ENCODE measurements at places on chromosomes 3 and 15.

DNA sequence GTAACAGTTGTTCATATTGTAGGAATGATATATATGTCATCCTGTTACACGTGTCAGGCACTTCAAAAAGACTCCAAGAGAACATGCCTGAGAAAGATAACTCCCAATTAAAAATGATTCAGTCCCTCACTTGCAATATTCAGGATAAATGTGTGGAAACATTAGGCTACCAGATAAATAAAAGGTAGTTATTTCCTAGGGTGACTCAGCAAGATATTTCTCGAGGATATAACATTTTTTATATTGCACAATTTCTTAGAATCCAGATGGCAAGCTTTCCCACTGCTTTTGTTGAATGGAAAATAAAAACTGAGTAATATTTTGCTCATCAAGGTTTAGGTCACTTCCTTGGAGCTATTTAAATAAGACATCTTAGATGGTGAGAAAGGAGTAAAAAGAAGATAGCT is 181.4 kb downstream of the GAP43 start:
- no peak for DNase-seq

DNA sequence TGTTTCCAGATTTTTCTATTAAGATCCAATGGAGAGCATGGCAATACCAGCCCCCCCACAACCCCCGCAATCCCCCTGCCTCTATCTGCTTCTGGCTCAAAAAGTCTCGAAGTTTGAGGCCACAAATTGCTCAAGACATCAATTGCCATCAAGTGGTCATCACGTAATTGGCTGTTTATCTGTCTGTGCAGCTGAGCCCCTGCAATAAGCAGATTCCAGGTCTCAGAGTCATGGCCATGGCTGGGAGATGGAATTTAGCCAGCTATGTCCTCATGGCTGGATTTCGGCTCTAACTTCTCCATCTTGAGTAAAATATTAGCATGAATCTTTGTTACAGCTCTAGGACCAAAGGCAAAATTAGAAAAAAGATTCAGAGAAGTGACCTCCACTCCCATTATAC is 22.7 kb downstream of the SSUH2 start:
- DNase-seq, result no peak

- DNase-seq, result no peak
Measured at GRCh38 chr3:97895216-97895615, 73.4 kb downstream of the CRYBG3 start.

DNA sequence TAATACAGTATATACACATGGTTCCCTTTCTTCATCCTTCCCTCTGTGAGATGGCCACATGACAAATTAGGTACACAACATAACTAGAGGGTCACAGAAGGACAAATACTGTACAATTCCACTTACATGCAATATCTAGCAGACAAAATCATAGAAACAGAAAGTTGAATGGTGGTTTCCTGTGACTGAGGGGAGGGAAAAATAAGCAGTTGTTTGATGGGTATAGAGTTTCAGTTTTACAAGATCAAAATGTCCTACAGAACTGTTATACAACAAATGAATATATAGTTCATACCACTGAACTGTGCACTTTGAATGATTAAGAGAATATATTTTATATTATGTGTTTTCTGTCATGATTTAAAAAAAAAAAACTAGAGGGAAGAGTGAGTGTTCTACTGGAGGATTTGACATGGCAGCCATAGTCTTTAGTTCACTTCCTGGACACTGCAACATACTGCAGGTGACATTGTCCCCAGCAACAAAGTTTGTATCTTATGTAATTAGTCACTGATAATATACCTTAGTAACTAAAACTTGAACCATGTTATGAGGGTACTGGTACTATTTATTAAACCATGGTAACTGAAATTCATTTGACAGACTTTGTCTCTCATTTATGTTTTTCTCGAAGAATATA is 37.2 kb downstream of the CCDC54 start:
- no peak for DNase-seq

DNA sequence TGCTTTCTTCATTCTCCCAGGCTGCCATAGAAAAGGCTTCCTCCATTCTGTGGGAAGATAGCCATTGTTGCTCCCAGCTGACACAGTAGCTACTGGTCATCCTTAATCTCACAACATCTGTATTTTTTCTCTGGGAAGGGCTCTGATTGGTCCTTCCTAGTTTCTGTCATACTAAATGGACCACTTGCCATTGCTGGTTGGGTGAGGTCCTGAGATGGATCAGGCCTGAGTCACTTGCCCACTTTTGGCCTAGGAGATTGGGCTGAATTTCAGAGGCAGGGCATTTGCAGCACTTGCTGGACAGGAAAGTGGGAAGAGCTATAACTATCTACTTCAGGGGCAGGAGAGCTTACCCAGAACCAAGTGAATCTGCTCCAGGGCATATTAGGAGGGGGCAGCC is 106.5 kb upstream of the PROK2 start:
- DNase-seq, result peak; percentile 16

DNA sequence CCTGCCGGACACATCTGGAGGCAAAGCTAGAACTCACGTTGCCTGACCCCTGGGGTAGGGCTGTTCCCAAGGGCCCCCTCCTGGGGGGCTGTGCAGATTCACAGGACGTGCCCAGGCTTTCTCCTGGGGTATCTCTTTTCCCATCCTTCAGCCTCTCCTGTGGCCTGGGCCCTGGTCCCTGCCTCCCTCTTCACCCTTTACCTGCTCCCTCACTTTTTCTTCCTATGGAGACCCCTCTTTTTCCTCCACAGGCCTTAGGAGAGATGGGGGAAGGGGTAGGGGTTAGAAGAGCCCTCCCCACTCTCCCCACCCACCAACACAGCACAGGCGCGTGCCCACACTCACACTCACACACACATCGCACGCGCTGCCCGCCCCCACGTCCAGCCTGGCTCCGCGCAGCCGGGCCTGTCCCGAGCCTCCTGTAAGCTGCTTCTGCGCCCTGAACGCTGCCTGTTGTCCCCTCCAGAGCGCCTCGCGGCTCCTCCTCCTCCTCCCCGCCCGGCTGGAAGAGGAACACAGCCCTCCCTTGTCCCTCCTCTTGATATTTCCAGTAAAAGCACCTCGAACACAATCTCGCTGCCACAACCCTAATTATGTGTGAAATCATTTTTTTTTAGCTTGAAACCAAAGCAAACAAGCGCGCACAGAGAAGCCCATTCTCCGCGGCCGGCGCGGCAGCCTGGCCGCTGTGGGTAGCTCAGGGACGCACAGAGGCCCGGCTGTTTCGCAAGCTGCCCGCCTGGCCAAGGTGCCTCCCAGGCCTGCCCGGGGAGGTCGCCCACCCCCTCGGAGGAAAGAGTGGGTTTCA is 33.9 kb upstream of the ACAN start:
- peak; percentile 73 for DNase-seq

- no peak for DNase-seq
Measured at GRCh38 chr3:58536501-58537411, at the start of gene ACOX2. ACOX2 (minus strand) TSS chr3:58537190; CDS start chr3:58535106, 2,084 bp downstream.

- no peak for DNase-seq
Measured at GRCh38 chr3:59374818-59375211, 325.0 kb upstream of the CFAP20DC start.

DNA sequence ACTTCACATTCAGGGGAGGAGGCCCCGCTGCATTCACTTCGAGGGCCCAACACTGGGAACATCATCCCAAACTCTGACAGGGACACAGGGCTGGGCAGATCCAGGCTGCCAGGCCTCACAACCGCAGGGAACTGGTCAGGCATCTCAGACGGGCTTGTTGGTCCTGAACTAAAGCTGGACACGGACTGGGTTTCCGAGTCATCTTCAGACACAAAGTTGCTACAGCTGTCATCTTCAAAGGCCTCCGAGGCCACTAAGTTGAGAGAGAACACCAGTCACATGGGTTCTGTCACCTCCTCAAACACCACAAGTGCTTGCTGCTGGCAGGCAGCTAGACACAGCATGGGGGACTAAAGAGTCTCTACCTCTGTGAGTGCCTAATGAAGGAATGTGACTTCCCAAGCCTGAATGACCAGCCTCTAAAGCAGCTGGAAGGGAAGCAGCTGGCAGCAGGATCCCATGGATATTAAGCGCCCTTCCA is 50.9 kb downstream of the CAPN7 start:
- no peak for DNase-seq

GRCh38 chr3:44019736-44020135 is 221.9 kb upstream of the TOPAZ1 start:
- DNase-seq, result no peak

DNA sequence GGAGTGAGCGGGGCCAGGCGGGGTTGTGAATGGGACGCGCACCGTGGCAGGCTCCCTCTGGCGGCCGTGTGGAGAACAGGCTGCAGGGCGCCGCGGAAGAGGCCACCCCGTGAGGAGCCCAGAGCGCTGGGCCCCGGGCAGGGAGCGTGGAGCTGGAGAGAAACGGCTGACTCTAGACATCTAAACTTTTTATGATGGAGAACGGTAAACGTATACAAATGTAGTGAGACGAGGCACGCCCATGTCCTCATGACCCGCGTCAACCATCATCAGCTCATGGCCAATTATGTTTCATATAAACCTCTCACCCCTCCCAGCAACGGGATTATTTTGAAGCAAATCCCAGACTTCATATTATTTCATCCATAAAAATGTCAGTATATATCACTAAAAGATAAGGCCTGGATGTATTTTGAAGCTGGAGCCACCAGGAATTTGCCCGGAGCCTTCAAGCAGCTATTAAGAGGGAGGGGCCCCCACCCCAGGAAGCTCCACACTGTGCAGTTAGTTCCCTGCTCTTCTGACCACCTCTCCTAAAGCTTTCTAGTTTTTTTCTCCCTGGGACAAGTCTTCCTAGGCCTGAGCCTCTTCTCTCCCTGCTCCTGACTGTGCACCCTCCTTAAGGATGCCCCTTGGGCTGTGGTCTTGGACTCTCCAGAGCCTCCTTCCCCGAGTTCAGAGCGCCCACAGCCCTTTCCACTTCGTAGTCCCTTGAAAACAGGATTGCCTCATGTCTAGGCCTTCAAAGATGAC is 149.5 kb downstream of the SMAD6 start:
- DNase-seq, result peak; percentile 90

GRCh38 chr15:44219073-44219472 is 24.0 kb upstream of the FRMD5 start:
- DNase-seq, result no peak

GRCh38 chr3:143442814-143443447 is 323.4 kb downstream of the CHST2 start:
- DNase-seq, result no peak

GRCh38 chr3:197135212-197135611 is 105.6 kb upstream of the MELTF start:
- DNase-seq, result no peak

Measured in ecto neural progenitor cell (in vitro differentiated cells).